RPMI7951 (cell line): ENCODE measurements at places on chromosomes 4 and X.

- DNase-seq = peak; percentile 15
Measured at GRCh38 chr4:121428721-121429120, 47.9 kb upstream of the QRFPR start.

GRCh38 chrX:97315939-97316338 lies 432.2 kb downstream of the RPA4 start:
- no peak for DNase-seq

GRCh38 chr4:146333187-146333894 lies 119.0 kb downstream of the REELD1 start:
- peak; percentile 91 for DNase-seq

DNA sequence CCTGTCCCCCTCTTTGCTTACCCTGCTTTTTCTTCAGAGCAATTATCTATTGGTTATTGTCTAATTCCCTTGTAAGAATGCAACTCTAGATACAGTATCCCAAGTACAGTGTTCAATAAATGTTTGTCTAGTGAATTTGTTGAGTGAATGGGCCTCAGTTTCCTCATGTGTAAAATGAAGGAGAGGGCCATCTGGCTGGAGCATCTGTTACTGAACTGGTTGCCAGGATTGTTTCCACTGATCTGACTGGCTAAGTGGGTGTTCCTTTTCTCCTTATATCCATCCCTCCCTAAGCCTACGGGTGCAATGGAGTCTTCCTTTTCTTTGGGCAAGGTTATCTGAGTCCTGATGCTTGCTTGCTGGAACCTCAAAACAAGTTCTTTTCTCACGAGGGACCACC lies 185.2 kb upstream of the RPS6KA3 start:
- no peak for DNase-seq

DNA sequence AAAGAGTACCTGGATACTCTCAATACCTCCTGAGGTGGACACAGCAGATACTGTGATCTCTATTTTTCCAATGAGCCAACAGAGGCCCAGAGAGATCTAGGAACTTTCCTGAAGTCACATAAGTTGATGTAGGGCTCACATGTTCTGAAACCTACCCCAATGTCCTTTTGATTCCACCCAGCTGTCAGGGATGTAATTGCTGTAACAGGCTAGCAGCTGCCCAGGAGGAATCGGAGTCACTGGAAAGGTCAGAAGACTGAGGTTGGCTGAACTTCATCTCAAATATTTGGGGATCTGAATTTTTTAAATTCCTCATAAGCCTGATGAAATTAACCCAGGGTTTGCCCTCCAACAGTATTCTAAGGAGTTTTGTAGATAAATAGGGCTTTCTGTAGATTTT lies 52.5 kb upstream of the PROM1 start:
- no peak for DNase-seq

DNA sequence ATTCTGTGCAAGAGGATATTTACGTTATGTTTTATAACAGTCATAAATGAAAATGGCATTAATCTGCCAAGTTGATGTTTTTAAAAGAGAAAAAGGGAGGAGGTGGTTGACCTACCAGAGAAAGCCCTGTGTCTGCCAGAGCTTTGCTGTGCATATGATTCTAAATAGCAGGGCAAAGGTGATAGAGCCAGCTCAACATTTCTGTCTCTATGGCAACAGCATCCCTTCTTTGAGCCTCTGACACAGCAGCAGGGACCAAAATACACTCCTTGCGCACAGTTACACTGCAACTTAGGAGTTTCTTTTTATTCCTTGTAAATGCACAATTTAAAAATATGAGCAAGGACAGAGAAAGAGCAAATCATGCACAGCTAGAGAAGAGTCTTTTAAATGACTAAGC lies 133.3 kb upstream of the RAI2 start:
- DNase-seq = no peak

DNA sequence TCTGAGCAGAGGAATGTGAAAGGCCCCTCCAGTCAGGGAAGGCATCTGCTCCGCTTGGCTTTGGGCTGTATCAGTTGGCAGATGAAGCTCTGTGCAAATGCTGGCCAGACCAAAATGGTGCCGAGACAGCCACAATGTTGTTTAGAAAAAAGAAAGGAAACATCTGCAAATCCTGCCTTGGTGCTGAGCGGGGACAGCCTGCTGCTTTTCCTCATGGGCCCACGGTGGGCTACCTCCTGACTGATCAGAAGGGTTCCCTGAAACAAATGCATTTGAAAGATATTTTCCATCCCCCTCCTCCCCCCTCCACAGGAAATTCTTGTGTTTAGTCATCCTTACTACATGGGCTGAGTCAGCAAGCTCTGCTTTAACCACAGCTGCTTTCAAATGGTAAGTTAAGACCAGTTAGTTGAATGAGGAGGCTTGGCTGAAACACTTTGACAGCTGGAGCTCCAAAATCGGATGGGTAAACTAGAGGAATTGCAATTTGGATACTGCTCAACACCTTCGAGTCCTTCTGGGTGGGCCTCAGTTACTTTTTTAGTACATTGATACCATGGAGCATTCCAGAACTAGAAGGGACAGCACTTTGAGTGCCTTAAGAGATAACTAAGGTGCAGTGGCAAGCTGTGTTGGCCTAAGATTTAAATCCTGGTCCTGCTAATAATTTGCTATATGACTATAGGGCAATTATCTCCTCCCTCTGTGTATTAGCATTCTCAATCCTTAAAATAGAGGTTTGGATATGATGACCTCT lies 36.0 kb downstream of the PLAC1 start:
- DNase-seq = peak; percentile 87

DNA sequence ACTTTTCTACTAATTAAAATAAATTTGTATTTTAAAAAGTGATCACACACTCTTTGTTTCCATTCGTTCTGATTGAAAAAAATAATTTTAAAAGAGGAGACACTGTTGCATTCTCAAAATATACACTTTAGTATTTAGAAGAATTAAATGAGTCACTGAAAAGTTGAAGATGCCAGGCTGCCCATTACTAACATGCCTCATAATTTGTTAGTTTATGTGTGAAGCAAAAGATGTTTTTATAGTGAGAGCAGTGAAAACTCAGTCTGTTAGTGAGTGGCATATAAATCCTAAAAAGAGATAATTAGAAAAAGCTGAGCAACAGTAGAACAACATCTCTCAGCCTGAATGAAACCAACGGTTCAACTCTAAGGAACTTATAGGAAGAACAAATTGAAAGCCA lies 143.4 kb downstream of the CDS1 start:
- DNase-seq = no peak

DNA sequence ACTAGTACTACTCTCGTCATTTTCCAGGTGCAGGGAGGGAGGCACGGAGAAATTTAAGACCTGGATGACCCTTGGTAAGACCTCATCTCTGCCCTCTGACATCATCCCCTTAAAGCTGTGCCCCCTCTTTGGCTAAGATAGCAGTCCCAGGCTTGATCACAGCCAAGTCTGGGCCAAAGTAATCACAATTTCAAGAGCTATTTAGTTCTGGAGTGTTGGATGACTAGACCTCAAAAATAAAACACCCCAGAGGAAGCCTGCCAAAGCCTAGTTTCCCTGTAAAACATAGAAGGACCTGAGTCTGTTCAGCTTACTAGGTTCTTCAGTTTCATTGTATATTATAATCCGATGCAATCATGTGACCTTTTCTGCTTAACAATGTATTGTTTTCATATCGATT lies 144.6 kb upstream of the ARHGEF9 start:
- DNase-seq = no peak

GRCh38 chrX:20244931-20245330 lies 21.8 kb downstream of the RPS6KA3 start:
- no peak for DNase-seq

DNA sequence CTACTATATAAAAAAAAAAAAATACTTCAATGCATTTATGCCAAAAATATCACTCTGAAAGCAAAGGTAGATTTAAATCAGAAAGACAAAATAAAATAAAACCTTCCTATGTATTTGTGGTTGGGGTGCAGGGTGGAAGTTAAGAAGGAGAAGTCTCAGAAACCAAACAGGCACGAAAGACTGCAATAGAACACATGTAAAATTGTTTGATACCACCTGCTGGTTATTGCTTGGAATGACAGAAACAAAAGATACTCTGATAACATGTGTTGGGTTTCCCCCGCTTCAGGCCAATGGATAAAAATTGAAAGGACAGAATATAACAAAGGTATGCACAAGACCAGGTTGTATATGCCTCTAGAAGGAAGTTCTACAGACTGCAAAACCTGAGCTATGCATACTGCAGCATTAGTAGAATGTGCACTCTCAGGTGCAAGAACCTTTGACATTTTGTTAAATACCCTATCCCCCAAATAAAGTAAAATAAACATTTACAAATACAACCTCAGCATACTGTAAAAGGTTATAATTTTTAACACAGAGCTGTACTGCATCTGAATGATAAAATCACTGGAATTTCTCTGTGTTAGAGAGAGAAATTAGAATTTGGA lies 118.8 kb downstream of the GABRA2 start:
- DNase-seq = no peak

GRCh38 chrX:37829721-37830120 lies 17.6 kb downstream of the DYNLT3 start:
- no peak for DNase-seq

DNA sequence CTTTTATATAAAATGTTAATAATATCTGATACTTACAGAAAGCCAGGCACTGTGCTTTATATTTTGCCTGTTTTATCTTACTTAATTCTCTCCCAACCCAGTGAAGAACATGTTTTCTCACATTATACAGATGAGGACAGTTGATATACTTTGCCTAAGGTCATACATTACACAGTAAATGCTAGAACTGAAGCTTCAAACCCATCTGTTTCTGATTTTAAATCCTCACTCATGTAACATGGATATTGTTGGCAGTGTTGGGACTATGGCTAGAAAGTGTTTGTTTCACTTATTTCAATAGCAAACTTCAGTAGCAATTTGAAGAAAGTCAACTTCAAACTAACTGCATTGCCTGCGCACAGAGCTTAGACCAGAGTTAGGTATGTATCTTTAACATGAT lies 57.4 kb downstream of the RAPGEF2 start:
- peak; percentile 43 for DNase-seq

DNA sequence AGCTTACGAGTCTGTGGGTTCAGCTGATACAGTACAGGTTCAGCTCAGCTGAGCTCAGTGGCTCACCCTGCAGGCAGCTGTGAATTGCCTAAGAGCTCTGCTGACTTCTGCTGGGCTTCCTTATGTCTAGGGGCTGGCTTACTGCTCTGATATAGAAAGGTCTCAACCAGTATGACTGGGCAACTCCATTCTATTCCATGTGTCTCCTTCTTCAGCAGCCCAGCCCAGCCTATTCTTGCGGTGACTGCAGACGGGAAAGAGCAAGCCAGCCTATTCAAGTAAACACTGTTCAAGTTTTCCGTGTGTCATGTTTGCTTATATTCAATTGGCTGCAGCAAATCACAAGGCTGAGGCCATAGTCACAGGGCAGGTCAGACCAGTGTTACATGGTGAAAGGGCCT lies 615.4 kb upstream of the ZFP42 start:
- DNase-seq = peak; percentile 16

GRCh38 chr4:107736924-107737448 lies 17.0 kb upstream of the PAPSS1 start:
- DNase-seq = peak; percentile 56

DNA sequence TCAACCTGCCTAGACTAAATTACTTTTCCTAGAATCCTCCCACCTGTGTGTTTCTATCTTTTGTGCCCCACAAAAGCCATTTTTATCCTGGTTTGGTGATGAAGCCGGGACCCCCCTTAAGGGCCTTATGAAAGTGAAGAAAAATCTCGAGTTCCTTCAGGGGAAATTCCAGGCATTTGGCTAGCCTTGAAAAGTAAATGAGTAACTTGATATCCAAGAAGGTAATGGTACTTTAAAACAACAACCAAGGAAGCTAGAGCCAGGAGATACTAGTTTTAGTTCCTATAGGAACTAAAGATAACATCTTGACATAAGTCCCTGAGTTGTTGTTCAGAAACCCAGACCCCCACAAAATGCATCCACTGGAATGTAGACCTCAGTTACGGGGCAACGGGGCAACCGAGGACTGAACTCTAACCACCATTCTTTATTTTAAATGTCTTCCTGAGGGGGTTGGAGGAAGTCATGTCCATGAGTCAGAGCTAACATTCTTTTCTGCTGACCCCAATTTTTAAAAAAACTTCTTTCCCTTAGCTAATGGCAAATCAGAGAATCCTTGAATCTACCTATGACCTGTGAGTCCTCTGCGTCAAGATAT lies 73.9 kb downstream of the VCX3A start:
- no peak for DNase-seq

DNA sequence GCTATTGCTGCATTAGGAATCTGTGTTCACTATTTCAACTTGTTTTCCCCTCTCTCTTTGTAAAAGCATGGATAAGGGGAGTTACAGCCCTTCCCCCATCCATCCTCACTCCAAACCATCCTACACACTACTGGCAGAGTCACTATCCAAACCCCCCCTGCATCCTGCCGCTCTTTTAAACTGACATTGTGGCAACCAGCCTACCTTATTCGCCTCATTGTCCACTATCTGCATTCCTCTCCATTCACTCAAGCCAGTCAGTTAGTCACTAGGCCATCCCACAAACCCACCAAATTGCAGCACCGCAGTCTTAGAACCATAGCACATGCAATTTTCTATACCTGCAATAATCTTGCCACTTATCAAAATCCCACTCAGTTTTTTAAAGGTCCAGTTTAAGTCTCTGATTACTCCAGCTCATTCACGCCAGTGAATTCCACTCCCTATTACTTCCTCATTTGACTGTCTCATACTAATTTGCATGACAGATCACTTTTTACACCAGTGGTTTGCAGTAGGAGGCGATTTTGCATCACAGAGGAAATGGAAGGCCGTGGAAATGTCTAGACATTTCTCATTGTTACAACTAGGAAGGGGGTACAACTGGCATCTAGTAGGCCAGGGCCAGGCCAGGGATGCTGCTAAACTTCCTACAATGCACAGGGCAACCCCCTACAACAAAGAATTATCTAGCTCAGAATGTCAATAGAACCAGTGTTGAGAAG lies 181.8 kb downstream of the HS6ST2 start:
- DNase-seq = no peak

- no peak for DNase-seq
Measured at GRCh38 chr4:37561196-37561802, 124.9 kb downstream of the RELL1 start.

DNA sequence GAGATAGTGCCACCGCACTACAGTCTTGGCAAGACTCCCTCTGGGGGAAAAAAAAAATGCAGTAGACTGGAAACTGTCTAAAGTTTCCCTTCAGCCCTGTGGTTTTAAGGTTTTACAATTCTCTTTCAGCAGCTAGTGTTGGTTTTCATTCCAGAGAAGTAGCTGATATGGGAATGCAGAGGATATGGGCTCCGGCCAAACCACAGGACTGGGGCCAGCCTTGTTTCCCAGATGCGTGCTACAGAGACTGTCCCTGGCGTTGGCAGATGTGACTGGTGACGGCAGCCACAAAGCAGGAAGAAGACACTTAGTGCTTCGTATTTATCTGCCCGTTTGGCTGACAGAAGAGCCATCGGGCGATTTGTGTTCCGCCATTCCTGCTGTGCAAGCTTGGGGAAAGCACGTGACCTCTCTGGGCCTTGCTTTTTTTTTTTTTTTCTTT lies 43.2 kb downstream of the ZBTB49 start:
- DNase-seq = peak; percentile 95

GRCh38 chr4:31461421-31461820 lies 741.3 kb downstream of the PCDH7 start:
- DNase-seq = peak; percentile 93
